Nucleus accumbens (tissue), 56 donors: ENCODE measurements at places on chromosomes 16 and 17.

DNA sequence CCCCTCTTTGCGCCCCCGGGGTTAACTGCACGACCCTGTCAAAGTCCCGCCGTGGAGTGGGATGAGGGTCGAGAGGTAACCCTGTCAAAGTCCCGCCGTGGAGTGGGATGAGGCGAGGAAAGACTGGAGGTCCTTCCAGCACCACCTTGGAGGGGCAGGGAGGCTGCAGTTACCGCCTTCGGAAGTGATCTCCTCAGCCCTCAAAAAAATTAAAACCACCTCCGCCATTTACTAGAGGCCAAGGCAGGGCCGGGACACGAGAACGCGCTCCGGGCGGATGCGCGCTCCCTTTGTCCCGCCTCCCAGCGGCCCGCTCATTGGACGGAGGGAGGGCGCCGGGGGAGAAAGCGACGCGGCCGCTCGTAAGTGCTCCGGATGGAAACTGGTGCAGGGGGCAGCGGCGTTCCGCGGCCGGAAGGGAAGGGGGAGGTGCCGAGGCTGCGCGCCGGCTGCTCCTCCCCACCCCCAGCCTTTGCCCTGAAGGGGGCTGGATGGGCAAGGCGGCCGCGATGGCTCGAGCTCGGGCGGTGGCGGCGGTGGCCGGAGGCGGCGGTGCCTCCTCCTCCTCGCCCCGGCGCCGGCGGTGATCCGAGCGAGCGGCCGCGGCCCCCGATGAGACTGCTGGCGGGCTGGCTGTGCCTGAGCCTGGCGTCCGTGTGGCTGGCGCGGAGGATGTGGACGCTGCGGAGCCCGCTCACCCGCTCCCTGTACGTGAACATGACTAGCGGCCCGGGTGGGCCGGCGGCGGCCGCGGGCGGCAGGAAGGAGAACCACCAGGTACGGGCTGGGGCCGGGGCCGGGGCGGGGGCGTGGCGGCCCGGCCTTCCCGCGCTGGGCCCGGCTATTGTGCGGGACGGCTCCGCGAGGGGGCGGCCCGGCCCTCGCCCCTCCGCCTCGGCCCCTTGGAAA lies at the start of gene METTL9:
Gene METTL9, plus strand, starts transcription at position 456 of the 909 bp plus-strand sequence. Its CDS starts 157 bp downstream, at position 613.
- DNase-seq: peak; percentile 91

GRCh38 chr16:86865851-86866662 lies 287.7 kb downstream of the FOXL1 start:
- DNase-seq: no peak

DNA sequence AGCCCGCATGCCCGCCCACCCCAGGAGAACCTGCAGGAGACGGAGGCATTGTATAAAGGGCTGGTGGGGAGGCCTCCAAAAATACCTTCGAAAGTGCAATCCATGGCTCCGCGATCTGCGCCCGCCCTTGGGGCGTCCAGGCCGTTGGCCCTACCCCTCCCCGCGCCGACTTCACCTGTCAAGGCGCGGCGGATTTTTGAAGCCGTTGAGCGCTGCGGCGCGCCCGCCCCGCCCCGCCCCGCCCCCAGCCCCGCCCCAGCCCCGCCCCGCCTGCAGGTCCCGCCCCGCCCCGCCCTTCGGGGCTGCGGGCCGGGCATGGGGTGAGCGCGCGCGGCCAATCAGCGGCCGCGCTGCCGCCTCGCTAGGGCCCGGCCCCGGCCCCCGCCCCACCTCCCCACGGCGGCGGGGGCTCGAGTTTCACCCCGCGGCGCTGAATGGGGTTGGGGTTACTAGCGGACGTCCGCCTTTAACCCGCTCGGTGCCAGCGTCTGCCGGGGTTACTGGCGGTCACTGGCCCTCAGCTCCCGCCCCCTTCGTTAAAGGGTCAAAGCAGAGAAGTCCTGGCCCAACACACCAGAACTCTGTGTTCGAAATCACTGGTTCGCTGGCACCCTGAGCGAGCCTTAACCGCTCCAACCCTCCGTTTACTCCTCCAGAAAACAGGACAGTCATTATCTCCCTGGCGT lies 13.2 kb downstream of the SREBF1 start:
- DNase-seq: peak; percentile 85

GRCh38 chr17:37735165-37735564 lies 9.7 kb downstream of the HNF1B start:
- no peak for DNase-seq

DNA sequence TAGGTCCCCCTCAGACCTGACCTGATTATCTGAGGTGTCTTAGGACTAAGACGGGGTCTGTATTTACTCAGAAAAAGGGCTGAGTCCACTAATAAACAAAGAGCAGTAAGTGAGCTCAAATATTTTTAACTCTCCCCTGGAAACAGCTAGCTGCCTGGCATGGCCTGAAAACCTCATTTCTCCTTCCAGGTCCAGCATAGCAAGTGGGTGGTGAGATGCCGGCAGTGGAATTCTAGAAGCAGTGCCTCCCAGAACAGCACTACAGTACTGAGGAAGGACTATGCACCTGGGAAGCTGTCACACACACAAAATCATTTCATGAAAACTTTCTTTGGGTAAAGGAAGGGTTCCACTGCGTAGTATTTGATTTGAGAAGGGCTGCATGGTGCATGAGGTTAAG lies 29.5 kb upstream of the CFAP20 start:
- no peak for DNase-seq

DNA sequence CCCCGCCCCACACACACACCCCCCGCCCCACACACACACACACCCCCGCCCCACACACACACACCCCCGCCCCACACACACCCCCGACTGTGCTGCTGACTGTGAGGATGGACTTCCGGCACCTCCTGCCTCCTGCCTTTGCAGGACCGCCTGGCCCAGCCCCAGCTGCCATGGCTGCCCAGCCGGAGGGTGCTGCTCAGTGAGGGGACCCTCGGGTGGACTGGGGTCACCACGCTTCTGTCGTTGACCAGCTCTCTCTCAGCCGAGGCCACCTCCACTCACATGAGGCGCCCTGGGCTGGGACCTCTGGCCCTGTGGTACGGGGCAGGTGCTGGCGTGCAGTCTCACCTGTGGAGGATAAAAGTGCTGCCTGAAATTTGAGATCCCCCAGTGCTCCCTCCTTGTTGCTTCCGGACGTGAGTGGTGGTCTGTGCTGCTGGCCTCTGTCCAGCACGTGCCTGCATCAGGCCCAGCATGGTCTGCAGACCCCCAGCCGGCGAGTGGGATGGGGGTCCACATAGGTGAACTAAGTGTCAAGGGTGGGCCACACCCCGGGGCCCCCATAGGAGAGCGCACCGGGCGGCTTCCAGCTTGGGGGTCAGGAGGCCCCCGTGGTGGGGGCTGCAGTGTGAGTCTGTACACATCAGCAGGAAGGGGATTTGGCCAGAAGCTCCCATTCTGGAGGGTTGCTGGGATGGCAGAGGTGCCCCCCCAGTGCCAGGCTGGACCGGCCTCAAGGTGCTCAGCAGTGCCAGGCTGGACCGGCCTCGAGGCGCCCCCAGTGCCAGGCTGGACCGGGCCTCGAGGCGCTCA lies 11.2 kb downstream of the METRNL start:
- no peak for DNase-seq

DNA sequence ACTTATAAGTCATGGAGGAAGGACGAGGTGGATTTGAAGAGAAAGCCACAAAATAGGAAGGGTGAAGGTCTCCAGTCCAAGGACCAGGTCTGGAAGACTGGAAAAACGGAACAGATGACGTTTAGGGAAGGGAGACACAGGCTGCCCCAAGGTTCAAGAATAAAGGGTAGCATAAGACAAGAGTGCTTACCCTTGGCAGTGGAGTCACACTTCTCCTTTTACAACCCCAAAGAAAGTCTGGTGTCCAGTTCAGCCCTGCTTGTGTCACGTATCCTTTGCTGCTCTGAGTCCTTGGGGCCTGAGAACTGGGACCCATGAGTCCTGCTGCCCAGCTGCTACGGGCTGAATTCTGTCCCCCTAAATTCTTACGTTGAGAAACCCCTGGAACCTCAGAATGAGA lies 13.0 kb upstream of the GGA2 start:
- DNase-seq: no peak

- no peak for DNase-seq
Measured at GRCh38 chr17:6135236-6135635, 65.1 kb downstream of the WSCD1 start.

GRCh38 chr16:86198206-86199118 lies 299.5 kb downstream of the IRF8 start:
- no peak for DNase-seq

DNA sequence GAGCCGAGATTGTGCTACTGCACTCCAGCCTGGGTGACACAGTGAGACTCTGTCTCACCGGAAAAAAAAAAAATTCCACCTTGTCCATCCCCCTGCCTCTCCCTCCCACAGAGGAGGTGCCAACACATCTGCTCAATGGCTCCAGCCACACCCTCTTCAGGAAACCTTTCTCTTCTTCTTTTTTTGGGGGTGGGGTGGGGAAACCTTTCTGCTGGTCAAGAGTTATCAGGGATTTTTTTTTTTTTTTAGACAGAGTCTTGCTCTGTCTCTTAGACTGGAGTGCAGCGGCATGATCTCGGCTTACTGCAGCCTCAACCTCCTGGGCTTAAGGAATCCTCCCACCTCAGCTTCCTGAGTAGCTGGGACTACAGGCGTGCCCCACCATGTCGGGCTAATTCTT lies 18.7 kb downstream of the TNS4 start:
- no peak for DNase-seq
